ENCODE measurements at places on chromosomes 2 and 18.
A peak's percentile ranks its signal among the peaks of the same experiment; 100 is the strongest.

- no peak for DNase-seq
These were observed 15.4 kb upstream of the SLC9A2 start for GRCh38 chr2:102603904-102604303.

DNA sequence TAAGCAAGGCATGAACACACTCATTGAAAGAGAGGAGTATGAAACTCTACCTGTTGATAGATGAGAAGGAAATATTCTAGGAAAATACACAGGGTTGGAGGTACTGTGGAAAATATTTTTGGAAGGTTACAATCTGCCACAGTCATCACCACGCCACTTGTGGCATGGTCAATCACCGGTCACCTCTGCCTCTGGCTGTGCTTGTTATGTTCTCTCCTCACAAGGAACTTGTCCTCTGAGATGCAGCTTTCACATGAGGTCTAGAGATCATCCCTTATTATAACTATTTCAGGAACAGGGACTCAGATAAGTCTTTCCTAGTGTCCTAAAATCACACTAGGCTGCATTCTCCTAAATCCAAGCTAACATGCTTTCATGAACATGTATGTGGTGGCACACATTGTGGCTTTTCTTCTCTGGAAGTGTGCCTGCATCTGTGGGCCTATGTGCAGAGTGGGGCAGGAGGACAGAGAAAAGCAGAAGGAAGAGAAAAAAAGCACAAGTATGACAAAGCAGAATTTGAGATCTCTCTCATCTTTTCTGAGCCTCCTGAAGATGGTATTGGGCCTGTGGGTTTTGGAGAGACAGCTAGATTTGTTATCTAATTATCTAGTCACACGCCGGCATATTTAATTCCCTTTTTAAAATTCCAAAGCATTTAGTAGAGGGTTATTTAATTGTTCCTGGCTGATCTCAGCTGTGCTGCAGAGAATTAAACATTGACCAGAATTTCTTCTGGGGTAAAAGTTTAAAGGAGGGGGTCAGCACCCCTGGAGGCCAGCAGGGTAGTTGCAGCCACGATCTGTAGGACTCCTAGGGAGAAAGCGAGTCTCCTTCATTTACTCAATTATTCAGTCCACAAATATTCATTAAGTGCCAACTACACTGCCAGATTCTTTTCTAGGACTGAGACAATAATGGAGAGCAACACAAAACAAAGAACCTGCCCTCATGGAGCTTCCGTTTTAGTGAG is 294.6 kb downstream of the RDH14 start:
- DNase-seq: no peak

- DNase-seq: peak; percentile 51
These were observed 553.7 kb upstream of the SYT4 start for GRCh38 chr18:43830947-43831346.

GRCh38 chr2:20584399-20585358 is 66.2 kb downstream of the HS1BP3 start:
- no peak for DNase-seq

DNA sequence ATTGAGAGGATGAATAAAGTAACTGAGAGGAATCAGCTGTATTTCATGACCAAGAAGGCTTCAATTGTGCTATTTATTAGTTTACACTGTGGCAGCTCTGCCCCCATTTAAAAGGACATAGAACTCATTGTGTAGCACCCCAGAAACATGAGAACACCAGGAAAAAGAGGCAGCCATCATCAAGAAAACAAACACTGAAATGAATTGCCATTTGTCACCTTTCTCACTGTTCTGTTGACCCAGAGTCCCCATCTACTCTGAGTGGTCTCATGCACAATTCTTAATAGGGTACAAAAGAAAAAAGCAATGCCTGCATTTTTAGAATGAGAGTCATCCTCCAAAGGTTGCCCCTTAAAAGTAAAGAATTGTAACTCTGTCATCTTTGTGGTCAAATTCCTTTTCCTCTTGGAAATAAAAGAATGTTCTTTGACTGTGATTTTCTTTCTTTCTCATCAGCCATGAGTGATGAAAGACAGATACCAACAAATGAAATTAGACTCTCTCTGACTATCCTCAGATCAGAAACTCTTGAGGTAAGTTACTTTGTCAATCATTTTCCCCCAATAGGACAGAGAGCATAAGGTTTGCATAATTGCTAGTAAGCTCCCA is 1941.9 kb upstream of the PIK3C3 start:
- no peak for DNase-seq

- peak; percentile 85 for DNase-seq
These were observed 4.7 kb downstream of the CDK5R2 start for GRCh38 chr2:218964041-218964771.

DNA sequence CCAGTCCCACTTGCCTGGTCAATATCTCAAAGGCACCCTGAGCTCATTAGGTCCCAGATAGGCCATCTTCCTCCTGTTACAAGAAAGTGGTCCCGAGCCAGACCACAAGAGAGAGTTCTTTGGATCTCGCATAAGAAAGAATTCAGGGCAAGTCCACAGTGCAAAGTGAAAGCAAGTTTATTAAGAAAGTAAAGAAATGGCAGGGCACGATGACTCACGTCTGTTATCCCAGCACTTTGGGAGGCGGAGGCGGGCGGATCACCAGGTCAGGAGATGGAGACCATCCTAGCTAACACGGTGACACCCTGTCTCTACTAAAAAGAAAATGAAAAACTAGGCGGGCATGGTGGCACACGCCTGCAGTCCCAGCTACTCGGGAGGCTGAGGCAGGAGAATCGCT is 10.8 kb upstream of the SMAD7 start:
- no peak for DNase-seq

DNA sequence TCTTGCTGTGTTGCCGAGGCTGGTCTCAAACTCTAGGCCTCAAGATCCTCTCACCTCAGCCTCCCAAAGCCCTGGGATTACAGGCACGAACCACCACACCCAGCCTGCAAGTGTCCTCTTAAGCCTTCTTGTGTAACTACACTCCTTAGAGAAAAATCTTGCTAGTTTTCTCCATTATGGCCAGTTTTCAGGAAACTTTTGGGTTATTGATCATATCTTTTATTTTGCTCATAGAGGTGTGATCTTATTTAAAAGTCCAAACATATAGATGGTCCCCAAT is 2.4 kb downstream of the SOCS6 start:
- no peak for DNase-seq

DNA sequence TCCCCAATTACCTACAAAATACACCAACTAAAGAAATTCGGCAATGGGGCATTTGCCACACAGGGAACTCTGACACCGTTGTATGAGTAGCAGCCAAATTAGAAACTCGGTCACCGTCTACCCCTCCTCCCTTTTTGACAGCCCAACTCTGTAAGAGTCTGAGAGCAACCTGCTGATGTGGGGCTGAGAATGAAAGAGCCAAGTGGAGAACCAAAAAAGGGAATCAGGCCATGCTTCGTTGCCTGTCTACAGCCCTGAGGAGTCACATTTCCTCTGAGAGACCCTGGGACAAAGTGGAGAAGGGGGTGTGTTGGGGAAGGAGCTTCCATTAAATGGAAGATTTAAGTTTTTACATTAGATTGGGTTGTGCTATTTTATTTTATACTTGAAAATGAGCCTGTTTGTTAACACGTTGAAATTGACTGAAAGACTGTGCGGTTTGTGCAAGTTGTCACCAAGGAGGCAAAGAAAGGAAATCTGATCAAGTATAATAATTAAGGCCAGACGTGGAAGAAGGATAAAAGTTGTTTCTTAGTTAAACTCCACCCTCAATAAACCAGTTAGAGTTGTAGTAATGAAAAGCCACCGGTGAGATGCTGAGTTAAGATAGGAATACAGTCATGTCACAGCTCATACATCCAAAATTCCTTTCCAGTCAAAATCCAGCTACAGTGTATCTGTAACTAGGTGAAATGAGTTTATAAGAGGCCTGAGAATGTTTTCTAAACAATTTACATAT is 131.7 kb upstream of the CREB1 start:
- no peak for DNase-seq

GRCh38 chr2:223908304-223908998 is 36.7 kb downstream of the WDFY1 start:
- no peak for DNase-seq

- no peak for DNase-seq
These were observed 248.6 kb downstream of the NR4A2 start for GRCh38 chr2:156083763-156084493.

DNA sequence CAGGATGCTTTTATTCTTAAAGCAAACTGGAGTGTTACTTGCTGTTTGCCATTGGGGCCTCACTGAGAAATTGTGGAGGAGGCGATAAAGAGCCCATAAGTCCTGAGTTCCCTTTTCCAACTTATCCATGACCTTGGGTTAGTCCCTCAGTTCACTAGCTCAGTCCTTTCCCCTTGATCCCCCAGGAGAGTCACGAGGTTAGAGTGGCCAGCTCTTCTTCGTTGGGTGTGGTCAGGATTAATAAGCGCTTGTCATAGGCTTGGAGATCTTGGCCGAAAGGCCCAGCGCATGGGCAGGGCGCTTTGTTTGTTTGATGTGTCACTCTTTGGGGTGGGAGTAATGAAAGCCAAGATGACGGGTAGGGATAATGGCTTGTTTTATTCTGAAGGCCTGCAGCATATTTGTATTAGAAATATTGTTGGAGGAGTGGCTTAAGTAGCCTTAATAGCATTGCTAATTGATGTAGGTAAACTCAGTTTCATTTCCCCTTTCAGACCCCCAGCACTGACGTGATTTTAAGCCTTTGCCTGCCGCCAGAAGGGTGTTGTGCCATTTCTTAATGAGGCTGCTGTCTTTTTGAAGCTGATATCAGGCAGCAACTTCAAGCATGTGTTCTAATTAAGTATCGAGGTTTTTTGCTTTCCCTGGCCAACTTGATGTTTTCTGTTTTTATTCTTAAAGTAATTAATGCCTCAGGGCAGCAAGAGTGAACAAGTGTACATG is 15.7 kb downstream of the GRHL1 start:
- DNase-seq: no peak

DNA sequence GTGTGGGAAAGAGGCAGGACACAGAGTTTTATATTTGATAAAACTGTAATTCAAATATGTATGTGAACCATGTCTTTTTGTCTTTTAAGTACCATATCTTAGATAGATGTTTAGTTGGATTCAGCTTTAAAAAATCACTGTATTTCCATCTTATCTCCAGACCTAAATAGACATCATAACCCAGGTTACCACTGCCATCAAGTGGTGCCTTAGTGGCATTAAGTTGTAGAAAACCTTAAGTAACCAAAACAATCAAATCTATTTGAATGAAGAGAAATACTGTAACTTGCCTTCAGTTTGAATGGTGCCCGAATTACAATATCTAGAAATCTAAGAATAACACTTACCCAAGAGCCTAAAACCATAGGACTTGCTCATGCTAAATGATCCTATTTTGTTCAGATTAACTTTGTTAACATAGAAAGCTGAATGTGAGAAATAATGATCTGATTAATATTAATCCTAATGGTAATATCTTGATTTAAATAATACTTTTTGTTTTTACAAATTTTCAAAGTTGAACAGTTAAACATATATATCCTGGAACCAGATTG is 92.5 kb upstream of the MAP2 start:
- DNase-seq: peak; percentile 70

GRCh38 chr2:48114256-48114655 is 208.0 kb upstream of the FBXO11 start:
- no peak for DNase-seq

- no peak for DNase-seq
These were observed 46.6 kb upstream of the AGAP1 start for GRCh38 chr2:235447210-235447609.

GRCh38 chr2:191001032-191001431 is 12.9 kb downstream of the STAT1 start:
- DNase-seq: no peak

- no peak for DNase-seq
These were observed 203.9 kb upstream of the RGPD4 start for GRCh38 chr2:107622741-107623310.

- no peak for DNase-seq
These were observed 81.6 kb upstream of the RGPD4 start for GRCh38 chr2:107745100-107745499.

DNA sequence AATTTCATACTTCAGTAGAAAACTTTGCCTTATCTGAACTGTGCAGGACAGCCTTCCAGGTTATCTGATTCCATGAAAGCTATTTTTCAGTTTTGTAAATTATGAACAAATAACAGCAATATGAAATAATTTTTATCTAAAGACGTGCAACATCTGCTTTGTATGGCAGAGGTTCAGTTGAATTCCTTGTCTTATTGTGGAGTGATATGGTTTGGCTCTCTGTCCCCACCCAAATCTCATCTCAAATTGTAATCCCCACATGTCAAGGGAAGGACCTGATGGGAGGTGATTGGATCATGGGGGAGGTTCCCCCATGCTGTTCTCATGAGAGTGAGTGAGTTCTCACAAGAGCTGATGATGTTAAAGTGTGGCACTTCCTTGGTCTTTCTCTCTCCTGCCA is 18.1 kb upstream of the RPIA start:
- no peak for DNase-seq

GRCh38 chr2:28620291-28620793 is 124.5 kb downstream of the PLB1 start:
- DNase-seq: no peak

- DNase-seq: no peak
These were observed 843.2 kb upstream of the FANCL start for GRCh38 chr2:59084326-59084725.

DNA sequence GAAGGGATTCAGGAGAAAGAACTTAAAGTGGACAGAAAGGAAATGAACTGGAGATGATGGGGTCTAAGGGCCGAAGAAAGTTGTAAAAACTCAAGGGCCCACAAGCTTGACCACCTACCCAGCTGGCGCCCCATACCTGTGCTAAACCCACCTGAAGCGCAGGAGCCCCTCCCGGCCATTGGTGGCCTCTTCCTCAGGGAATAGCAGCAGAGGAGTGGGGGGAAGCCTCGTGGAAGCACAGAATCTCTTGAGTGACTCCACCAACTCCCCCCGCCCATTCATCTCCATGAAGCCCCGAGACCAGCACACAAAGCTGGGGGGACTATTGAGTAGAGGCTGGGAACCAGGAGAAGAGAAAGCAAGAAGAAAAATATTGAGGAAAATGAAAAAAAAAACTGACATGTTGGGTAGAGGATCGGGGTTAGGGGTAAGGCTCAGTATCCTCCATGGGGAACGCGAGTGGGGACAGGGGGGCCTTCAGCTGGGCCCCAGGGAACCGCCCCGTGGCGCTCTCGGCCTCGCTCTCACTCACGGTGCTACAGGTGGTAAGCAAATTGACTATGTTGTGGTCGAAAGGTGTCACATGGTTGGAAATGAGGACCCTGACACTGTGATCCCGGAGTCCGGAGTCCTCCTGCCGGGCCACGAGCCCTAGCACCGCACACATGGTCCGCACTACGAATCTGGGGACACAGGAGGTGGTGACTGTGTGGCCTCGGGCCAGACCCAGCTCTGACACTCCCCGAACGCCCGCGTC is 728 bp downstream of the AUP1 start:
- no peak for DNase-seq

DNA sequence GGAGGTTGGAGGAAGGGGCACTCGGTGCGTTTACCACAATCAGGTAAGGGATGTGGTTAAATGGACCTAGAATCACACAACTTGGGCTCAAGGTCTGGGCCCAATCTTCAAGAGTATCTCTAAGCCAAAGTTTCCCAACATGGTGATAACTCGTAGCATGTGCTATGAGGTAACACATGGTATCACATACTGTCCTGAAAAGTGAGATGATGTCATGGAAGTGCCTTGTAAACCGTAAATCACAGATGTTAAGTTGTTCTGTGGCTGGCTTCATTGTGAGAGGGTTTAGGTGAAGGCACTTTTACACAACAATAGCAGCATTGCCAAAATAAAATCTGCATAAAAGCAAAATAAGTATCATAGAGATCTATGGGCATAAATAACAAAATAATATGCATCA is 551.8 kb downstream of the PLCL1 start:
- no peak for DNase-seq

Measured in NCI-H2227 treated with DMSO at 0.1 percent for 48 hours (cell line).